ENCODE measurements at places on chromosomes 5 and 9.
A peak's percentile ranks its signal among the peaks of the same experiment; 100 is the strongest.

DNA sequence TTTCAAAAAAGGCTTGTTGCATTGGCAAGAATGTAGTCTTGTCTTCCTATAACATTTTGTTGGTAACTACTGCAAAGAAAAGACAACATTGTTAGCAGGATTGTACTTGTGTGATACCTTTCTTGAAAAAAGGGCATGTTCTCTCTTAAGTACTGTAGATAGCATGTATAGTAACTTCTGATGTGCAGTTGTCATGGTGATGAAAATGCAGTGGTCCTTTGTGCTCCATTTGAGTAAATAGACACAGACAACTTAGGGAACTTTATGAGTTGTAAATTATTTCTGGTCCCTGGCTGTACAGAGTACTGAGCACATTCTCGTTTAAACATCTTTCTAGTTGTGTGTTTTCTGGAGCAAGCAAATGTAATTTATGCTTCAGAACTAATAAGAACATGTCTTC, 103.3 kb downstream of the CD180 start:
- no peak for DNase-seq

DNA sequence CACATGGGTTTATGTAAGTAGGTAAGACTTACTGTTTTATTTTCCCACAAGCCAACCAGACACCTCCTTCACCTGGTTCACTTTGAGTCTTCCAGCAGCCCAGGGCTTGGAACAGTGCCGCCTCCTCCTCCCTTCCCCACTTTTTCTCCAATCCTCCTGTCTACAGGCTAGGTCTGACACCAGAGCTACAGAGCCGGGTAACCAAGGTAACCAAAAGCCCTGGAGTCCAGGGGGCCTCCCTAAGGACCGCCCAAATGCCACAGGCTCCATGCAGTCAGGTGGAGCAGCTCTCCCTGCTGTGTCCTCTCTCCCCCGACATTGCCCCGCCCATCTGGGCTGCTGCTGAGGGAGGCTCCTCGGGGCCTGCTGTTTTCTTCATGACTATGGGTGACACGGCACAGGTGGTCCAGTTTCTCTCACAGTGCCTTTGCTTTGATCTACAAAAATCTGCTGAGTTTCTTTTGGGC, 138.0 kb upstream of the EFNA5 start:
- DNase-seq = peak; percentile 24

GRCh38 chr5:142426129-142427014, 101.6 kb upstream of the SPRY4 start:
- no peak for DNase-seq

GRCh38 chr5:35919191-35919590, 19.2 kb downstream of the CAPSL start:
- DNase-seq = no peak

DNA sequence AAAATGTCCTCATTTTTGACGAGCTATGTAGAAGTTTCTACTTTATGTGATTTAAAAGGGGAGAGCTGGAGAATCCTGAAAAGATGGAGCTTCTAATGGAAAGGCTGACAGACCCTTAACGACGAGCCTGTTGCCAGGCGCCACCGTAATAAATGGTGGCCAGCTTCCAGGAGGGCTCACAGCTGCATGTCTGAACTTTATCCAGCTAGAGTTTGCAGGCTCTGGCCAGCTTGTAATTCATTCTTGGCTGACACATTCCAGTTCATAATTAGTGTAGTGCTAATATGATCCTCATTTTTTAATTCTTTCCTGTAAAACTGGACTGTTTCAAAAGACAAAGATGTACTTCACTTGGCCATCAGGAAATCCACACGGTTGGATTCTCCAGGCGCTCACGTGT, 246.7 kb downstream of the GAS1 start:
- DNase-seq = no peak

GRCh38 chr5:30104872-30105596, 1088.5 kb upstream of the CDH6 start:
- no peak for DNase-seq
